ENCODE measurements at places on chromosomes 1 and 21.

GRCh38 chr1:230937371-230937770, 41.3 kb downstream of the TTC13 start:
- DNase-seq, result no peak

DNA sequence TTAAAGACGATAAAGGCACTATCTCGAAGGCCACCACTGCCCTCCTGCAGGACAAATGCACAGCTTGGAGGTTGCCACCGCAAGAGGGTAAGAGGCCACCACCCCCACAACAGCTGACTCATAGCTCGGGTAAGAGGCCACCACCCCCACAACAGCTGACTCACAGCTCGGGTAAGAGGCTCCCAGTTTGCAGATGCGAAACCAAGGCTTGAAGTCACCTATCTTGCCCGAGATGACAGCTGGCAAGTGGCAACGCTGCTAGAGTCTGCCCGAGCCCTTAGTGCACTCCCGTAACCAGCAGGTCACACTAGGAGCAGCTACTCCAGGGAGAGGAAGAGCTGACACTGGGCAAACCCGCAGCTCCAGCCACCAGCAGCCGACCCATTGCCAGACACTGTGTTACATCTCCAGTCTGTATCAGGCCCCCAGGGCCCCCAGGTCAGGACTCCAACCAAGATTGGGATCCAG, 17.1 kb upstream of the SPSB1 start:
- peak; percentile 48 for DNase-seq

GRCh38 chr1:10528066-10529014, 53.6 kb downstream of the PEX14 start:
- no peak for DNase-seq

DNA sequence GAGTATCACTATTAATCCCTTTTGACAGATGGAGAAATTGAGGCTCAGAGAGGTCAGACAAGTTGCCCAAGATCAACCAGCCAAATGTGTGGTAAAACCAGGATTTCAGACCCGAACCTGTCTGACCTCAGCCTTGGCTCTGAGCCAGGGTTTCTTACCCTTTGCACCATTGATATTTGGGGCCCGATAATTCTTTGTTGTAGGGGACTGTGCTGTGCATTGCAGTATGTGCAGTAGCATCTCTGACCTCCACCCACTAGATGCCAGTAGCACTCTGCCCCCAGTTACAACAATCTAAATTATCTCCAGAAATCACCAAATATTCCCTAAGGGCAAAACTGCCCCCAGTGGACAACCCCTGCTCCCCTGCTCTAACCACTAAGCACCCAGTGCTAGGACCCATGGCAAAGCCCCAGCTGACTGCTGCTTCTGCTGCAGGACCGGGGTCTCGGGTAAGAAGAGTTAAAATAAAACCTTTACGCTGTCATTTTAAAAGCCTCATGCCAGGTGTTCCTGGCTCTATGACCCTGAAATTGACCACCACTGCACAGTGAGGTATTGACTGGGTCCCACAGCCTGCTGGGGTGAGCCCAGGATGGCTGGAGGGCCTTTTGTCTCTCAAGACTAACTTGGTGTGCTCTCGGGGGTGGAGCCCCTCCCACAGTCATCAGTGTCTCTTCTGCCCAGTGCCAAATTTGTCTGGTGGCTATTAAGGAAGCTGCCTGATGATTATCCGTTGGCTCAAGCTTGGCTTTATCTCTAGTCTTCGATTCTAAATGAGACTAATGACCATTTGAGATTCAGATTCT, 5.6 kb upstream of the MAN1C1 start:
- DNase-seq, result no peak

DNA sequence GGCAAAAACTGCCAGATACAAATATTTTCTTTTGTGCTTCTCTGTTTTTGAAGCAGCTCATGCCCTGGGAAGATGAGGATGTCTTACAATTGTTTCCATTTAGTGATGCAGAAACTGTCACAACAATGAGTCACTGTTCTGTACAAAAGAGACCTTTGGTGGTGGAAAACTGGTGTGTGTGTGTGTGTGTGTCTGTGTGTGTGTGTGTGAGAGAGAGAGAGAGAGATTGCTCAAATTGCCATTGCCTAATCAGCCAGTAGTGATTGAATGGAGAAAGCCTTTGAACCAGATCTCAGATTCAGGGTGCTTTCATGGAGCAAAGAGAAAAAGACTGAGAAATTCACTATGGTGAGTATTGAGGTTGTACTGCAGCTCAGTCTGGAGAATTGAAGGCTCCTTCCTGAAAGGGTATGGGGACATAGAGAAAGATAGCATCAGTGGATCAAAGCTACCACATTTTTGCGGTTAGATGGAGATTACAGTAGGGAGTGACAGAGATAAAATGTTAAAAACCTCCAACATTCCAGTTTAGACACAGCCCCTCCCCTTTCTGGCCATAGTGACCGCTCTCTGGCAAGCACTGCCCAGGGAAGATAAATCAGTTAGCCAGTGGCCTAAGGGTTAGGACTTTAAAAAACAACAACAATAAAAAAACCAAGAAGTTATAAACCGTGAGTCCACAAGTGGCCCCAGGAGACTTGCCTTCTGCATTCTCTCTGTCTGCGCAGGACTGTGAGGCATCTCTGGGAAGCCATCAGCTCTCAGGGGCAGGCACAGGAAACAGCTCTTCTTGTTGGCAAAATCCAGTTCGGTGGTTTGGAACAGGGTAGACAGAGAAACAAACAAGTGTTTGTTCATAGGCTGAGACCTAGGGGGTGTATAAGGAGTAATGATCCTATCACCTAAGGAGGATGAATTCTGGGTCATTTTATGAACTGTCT, 406.5 kb downstream of the DUSP10 start:
- DNase-seq, result no peak

DNA sequence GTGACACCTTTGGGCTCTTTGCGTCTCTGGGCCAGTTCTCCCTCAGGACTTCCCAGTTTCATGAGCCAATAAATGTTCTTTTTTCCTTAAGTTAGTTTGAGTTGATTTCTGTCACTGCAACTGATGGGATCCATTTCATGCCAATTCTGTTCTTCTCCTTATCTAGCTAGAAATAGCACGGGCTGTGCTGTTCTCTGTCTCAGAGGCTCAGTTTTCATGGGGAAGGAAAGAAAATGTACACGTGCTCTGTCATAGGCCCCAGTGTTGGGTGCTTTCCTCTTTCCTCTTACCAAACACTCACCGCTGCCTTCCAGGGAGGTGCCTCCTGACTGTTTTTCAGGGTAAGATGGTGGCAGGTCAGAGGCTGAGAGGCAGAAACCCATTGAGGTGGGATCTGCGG, 43.2 kb upstream of the ACTL8 start:
- no peak for DNase-seq

DNA sequence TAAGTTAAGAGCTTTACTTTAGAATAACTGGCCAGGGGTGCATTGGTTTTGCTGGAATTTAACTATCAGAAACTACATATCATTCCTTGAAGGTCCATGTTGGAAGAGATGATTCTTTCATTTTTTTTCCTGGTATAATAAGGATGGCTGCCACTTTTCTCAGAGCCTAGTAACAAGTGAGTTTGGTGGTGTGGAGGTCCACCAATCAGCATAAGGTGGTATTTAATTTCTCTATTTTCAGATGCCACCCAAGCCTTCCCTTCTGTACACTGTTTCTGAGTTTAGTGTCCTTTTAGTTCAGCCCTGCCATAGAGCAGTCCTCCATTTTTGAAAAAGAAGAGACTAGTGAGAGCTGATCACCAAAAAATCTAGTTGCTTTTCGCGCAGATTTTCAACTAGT, 386.3 kb downstream of the USP25 start:
- no peak for DNase-seq

DNA sequence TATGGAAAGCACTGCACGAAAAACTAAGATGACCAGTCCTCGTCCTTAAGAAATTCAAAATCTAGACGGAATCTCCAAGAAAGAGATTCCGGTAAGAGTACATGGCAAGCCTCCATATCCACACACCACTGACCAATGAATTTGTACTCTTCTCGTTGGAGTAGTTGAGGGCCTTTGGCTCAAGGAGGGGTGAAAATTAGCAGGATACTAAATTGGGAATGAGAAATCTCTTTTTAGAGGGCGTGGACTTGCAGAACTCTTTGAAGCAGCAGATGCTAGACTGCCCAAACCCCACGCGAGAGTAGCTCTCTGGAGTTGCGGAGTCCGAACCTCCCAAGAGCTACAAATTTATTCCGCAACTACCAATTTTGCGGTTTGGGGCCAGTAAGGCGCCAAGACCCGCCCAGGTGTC, 872 bp upstream of the PPP2R5A start:
- DNase-seq, result no peak

GRCh38 chr1:243408479-243408878, 152.6 kb downstream of the SDCCAG8 start:
- DNase-seq, result no peak

GRCh38 chr1:93661829-93662474, 19.7 kb downstream of the BCAR3 start:
- DNase-seq, result no peak

- DNase-seq, result no peak
These were observed 4.9 kb downstream of the CGN start for GRCh38 chr1:151516031-151516511.

DNA sequence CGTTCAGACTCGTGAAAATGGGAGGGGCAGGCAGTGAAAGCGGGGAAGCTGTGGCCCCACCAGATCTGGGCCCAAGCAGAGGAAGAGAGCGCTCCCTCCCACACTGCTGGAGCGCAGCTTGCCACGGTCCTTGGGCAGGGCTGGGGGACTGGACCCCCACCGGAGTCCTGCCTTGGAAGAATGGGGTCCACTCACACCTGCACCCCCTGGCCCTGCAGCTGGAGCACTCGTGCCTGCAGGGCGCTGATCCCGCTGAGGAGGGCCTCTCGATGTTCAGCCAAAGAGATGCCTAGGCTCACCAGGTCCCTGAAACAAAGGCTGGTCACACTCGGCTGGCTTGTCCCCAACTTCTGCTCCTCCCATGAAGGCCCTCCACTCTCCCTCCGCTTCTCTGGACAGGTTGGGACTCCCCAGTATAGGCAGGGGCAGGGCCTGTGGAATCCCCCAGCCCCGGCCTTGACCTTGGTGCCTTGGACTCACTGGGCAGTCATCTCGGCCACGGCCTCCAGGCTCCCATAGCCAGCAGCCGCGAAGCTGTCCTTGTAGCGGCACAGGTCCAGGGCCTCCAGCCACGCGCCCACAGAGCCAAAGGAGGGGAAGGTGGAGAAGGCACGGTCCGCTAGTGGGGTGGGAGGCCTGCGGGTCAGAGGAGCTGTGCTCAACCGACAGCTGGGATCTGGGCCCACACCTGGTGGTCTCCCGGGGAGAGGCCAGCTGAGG, 26.0 kb downstream of the CDCA8 start:
- DNase-seq, result no peak

GRCh38 chr1:68339505-68339904, 107.2 kb upstream of the WLS start:
- DNase-seq, result no peak

- no peak for DNase-seq
These were observed 43.8 kb downstream of the CAPN2 start for GRCh38 chr1:223755992-223756775.

- DNase-seq, result no peak
These were observed 46.7 kb upstream of the PTBP2 start for GRCh38 chr1:96674915-96675314.

GRCh38 chr1:232183802-232184201, 446.1 kb downstream of the SIPA1L2 start:
- no peak for DNase-seq

DNA sequence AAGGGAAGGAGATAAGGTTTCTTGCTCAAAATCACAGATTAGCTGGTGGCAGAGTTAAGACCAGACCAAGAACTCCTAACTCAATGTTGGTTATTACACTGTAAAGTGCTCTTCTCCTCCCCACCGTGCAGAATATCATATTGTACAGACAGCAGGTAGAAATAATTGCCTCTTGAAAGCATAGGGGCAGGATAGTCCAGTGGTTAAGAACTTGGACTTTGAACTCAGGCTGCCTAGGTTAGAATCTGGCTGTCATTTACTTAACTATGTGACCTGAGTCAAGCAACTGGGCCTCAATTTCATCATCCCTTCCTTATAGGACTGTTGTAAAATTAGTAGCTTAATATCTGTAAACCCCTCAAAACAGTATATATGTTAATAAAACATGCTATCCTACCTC, 114.9 kb upstream of the HIVEP3 start:
- no peak for DNase-seq

- no peak for DNase-seq
These were observed 14.7 kb downstream of the CTTNBP2NL start for GRCh38 chr1:112410673-112411072.

GRCh38 chr1:30968220-30968971, 59.8 kb upstream of the SDC3 start:
- DNase-seq, result no peak

DNA sequence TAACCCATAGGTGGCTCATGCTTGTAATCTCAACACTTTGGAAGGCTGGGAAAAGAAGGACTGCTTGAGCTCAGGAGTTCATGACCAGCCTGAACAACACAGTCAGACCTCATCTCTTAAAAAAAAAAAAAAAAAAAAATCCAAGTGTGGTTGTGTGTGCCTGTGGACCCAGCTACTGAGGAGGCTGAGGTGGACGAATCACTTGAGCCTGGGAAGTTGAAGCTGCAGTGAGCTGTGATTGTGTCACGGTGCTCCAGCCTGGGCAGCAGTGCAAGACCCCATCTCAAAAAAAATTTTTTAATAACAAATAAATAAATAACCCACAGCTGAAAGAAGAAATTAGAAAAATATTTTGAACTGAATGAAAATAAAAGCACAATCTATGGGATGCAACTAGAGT, 13.8 kb downstream of the INTS7 start:
- DNase-seq, result no peak

DNA sequence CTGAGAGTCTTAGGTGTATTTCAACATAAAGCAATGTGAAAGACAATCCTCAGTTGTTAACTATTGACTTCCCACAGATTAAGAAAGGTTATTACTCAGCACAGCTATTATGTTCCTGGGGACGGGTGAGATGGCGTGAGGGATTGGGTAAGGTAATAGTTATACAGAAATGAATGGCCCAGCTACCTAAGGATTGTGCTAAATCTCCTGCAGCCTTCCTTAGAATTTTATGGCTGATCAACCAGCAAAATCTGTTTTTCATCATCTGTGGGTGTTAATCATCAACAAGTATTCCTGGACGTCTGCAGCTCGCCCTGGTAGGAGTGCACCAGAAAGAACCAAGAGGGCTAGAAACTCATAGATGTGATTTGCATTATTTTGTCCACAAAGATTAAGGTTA, 146.0 kb upstream of the IVNS1ABP start:
- no peak for DNase-seq

DNA sequence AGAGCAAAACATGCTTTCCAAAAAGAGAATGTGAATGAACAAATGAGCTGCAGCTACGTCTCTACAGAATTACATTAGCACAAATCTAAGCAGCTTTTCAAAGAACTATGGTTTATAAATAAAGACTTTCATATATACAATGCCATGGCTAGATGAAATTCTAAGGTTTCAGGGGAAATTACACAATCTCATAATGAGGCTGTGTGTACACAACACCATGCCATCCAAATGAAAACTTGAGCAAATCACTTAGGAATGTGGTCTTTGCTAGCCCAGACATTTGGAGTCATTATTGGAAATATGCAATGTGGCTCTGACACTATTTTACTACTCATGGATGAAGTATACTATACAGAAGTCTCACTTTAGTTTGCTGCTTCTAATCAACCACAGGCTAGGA, 37.5 kb downstream of the SPAG17 start:
- DNase-seq, result no peak

- no peak for DNase-seq
These were observed 14.0 kb upstream of the GBP5 start for GRCh38 chr1:89286549-89287180.

- DNase-seq, result peak; percentile 66
These were observed 82.5 kb upstream of the ZNF648 start for GRCh38 chr1:182143825-182144645.
